Effector memory CD4-positive, alpha-beta T cell (primary cell): ENCODE measurements at places on chromosomes 2 and 18.

DNA sequence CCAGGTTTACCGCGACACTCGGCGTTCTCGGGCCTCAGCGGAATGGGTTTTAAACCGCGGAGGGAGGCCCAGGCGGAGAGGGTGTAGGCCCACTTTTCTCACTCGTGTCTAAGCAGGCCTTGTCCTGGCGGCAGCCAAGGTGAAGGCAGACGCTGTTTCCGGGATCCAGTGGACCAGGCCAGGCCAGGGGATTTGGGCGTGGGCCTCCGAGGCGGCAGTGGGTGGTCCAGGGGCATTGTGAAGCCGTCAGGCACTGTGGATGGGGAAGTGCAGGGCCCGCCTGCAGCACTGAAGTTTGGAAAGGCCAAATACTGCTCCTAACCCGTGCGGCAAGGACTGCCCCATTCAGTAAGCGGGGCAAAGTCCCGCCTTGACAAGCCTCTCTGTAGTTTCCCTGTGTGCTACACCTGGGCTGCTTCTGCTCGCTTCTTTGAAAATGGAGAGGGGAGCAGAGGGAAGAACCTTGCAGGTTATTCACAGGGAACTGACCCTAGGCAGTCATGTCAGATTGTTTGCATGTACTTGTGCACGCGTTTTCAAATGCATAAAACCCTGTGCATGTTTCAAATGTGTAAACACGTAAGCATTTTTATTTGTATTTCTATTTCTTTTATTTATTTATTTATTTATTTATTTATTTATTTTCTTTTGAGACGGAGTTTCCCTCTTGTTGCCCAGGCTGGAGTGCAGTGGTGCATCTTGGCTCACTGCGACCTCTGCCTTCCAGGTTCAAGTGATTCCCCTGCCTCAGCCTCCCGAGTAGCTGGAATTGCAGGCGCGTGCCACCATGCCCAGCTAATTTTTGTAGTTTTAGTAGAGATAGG is 7.5 kb upstream of the DLX2 start:
- no peak for DNase-seq

DNA sequence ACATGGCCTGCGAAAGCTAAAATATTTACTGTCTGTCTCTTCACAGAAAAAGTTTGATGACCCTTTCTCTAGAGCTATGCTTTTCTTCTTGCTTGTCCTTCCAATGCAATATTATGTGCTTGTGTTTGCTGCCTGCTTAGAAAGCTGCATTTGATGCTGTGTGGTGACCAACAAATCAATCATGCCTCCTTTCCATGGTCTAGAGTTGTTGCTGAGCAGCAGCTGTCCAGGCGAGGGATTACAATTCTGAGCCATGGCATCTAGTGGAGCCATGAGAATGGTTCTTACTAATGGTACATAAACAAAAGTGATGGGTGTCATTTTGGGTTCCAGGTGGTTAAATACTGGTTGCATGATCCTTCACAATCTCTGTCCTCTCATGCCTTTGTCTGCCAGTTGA is 1142.1 kb downstream of the DPP10 start:
- no peak for DNase-seq

GRCh38 chr2:163528640-163529217 is 207.1 kb downstream of the FIGN start:
- DNase-seq: no peak

DNA sequence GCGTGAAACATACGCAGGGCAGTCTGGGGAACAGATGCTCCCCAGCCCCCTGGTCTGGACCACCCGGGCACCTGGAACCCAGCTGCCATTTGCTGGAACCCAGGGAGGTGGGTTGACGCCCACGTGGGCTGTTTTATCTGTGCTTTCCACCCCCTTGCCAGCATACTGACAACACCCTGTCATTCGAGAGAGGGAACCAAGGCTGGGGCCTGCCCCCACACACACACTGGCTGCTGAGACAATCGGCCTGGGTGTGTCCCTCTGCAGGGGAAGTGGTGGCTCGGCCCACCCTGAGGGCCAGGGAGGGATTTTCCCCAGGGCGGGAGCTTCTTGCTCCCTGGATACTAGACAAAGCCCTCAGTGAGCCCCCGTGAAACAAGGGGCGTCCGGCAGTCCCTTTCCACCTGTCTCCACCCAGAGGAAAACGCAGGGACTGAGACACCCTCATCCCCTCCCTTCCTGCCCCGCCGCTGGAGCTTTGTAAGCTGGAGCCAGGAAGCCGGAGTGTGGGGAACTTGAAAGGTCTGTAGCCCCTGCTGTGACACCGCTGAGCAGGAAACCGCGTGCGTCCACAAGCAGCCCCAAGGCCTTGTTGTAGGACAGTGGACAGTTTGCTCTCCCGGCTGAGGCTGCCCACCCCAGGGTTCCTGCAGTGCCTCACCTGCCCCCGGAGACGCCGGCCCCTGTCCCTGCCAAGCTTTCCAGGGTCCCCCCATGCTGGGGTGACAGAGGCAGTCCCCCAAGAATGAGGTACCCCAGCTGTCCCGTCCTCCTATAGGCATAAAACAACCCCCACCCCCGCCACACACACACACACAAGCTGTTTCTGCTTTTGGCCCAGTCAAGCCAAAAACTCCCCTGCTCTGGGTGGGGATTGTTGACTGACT is 14.1 kb upstream of the KLF11 start:
- no peak for DNase-seq

- no peak for DNase-seq
Observed at GRCh38 chr2:669323-669722, 7.9 kb downstream of the TMEM18 start.

DNA sequence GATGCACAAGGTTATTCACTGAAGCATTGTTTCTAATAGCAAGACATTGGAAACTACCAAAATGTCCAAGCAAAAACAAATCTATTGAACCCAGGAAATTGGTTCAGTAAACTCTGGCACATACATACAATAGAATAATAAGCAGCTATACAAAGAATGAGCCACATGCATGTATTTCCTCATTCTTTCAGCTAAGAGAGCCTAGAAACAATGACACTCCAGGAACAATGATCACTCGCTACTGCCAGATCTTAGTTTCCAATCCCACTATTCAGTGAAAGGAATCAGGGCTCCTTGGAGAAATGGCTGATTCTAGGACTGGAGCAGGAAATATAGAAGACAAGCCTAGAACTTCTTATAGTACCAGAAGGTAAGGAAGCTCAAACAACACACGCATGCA is 221.9 kb upstream of the AGAP1 start:
- DNase-seq: no peak

GRCh38 chr2:120739438-120740090 is 3.9 kb downstream of the GLI2 start:
- DNase-seq: no peak

- no peak for DNase-seq
Observed at GRCh38 chr2:27681841-27682240, 18.2 kb downstream of the SLC4A1AP start.
